GM23248 (cell line): ENCODE measurements at places on chromosomes 7 and 10. TPM values are rescaled to one million over a fixed set of nuclear protein-coding genes. Genes with fewer than 3 reads are reported as not detected.
A peak's percentile ranks its signal among the peaks of the same experiment; 100 is the strongest.

GRCh38 chr7:111832174-111832573, 269.9 kb upstream of the IMMP2L start:
- no peak for DNase-seq

GRCh38 chr7:78127009-78127408, 328.4 kb downstream of the PHTF2 start:
- no peak for DNase-seq

DNA sequence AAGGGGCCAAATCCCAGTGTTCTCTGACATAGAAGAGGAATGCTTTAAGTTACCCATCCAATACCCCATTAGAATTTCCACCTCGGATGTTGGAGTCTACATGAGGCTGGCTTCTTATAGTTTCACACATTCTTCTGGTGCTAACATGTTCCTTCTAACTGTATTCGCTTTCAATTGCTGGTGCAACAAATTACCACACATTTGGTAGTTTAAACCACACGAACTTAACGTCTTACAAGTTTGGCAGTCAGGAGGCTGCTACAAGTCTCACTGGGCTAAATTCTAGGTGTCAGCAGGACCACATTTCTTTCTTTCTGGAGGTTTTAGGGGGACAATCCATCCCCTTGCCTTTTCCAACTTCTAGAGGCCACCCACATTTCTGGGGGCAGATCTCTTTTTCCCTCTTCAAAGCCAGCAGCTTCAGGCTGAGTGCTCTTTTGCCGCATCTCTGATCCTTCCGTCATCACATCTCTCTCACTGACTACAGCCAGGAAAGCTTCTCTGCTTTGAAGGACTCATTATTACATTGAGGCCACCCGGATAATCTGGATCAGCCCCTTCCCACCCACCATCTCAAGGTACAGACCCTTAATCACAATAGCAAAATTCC, 5.1 kb upstream of the MACC1 start:
- no peak for DNase-seq

DNA sequence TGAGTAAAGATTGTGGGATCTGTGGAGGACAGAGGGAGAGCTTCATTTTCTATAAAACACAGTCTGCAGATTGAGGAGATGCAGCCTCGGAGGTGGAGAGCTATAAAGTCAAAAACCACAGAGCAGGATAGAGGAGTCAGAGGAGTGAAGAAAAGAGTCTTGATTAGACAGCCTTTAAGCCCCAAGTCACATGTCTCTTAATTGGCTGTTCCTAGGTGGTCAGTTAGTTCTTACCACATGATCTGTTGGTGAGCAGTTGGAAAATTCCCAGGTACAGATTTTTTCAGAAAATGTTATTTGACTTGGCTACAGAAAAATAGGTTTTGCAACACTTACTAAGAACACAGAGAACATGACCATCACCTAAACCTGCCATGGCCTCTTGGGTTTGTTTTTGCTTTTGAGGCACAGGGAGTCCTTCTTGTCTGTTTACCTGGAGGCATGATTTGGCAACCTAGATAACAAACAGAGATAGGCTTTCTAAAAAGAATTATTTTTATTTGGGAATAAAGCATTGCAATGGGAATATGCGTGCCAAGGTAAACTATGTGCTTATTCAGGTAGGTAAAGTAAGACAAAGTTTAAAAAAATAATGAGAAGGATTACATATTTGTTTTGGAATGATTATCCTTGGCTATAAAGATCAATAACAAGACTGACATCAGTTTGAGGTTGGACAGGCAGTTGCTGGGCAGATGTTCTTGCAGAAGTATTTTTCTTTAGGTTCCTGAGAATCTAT, 604 bp upstream of the CYP3A43 start:
- no peak for DNase-seq

HOGA1 gene
- 0.22 TPM in 1 of 2 replicates, not detected in the other for total RNA-seq

AKR1C4 gene
- not detected in 2 replicates for total RNA-seq

DNA sequence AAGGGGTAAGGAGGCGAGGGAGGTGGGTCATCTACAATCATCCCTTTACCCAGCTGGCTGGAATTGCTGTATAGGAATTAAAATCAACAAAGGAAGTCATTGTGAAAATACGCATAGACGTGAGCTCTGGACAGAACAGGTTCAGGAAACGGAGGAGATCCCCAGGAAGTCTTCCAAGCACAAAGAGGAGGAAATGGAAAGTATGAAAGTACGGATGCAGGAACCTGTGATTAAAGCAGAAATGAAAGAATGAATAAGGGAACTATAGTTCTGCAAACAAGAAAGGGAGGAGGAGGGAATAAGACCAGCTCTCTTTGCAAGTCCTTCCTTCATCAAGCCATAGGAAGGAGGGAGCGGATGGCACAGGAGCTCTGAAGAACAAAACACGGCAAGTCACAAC, 61.8 kb downstream of the PYROXD2 start:
- DNase-seq = no peak

PNLIPRP3 gene
- not detected in 2 replicates for total RNA-seq

SEMA3E gene
- total RNA-seq = 0.32 and 1.6 TPM in 2 replicates

TIMM23 gene
- total RNA-seq = 75.2 and 104 TPM in 2 replicates

DNA sequence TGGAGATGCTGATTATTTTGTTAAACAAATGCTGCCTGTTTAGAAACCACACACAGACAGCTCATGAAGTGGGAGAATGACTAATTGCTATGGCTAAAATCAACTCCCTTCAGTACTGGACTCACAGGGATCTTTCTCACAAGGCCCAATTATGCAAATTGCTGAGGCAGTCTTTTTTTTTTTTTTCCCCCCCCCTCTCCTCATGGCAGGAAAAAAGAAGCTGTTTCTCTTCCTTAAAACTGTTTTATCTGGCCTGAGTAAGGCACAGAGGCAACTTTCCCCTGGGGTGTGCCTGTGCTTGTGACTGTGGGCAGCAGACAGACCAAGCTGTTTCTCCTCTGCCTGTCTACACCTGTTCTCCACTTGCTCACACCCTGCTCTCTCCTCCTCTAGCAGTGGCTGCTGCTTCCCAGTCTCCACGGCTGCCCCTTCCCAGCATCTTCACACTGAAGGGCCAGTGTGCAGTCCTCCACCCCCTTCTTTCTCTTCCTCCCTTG, 65.4 kb upstream of the STEAP1B start:
- DNase-seq = peak; percentile 83

PRPS1L1 gene
- not detected in 2 replicates for total RNA-seq

DNA sequence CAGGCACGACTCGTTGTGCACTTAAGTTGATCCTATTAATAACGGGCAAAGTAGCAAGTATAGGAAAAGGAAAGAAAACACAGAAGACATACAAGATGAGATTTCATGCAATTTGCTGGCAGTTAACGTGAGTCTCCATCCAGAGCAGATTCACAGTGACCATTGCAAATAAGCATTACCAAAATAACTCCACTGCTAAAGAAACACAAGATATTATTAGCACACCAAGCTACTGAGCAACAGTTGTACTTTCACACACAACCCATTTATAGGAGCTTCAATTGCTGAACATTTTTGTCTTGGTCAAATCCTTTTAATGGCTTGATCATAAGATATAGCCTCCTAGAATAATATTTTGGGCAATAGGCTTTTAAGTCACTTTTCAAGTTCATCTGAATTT, 187.7 kb upstream of the HGF start:
- DNase-seq = no peak

EBF3 gene
- total RNA-seq = 0.25 and 0.43 TPM in 2 replicates

DNA sequence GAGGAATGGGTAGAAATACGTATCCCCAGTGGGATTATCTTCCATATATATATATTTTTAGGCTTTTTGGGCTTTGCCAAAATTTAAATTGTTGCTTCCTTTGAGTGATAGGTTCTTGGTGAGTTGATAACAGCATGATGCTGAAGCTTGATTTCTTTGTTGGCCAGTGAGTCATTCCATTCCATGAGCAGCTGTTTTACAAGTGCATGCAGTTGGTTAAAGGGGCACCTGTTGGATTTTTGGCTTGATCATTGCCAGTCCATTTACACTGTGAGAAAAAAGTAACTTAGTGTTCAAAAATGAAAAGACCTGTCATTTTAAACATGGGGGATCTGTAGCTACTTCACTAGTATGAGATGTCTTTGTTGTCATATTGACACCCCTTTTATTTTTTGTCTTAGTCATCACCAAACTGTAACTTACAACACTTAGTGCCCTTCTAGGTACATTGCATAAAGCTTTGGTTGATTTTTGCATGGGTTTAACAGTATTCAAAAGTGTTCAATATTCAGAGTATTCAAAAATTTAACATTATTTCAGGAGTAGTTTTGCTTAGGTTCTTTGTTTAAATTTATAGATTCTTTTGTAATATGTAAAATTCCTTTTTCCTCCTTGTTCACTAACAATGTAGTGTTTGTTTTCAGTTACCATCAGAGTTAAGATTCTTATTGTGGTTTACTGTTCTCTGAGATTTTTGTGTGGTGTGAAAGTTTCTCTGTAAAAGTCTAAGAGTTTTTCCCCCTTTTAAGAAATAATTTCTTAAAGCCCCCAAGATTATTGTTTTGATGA, 8.8 kb downstream of the AKAP9 start:
- DNase-seq = no peak

- no peak for DNase-seq
Measured at GRCh38 chr10:30709229-30709628, 79.7 kb upstream of the LYZL2 start.

- DNase-seq = peak; percentile 78
Measured at GRCh38 chr7:80346704-80347103, 165.2 kb downstream of the GNAT3 start.

VWA2 gene
- not detected in 2 replicates for total RNA-seq

- peak; percentile 79 for DNase-seq
Measured at GRCh38 chr10:35563261-35563891, 41.8 kb upstream of the GJD4 start.

CYP2E1 gene
- 15.4 TPM in 1 of 2 replicates, not detected in the other for total RNA-seq

- no peak for DNase-seq
Measured at GRCh38 chr7:133118261-133118660, 36.4 kb upstream of the CHCHD3 start.

CNPY1 gene
- total RNA-seq = not detected in 2 replicates

SMKR1 gene
- total RNA-seq = not detected in 2 replicates

LFNG gene
- 2.0 and 3.6 TPM in 2 replicates for total RNA-seq

DNA sequence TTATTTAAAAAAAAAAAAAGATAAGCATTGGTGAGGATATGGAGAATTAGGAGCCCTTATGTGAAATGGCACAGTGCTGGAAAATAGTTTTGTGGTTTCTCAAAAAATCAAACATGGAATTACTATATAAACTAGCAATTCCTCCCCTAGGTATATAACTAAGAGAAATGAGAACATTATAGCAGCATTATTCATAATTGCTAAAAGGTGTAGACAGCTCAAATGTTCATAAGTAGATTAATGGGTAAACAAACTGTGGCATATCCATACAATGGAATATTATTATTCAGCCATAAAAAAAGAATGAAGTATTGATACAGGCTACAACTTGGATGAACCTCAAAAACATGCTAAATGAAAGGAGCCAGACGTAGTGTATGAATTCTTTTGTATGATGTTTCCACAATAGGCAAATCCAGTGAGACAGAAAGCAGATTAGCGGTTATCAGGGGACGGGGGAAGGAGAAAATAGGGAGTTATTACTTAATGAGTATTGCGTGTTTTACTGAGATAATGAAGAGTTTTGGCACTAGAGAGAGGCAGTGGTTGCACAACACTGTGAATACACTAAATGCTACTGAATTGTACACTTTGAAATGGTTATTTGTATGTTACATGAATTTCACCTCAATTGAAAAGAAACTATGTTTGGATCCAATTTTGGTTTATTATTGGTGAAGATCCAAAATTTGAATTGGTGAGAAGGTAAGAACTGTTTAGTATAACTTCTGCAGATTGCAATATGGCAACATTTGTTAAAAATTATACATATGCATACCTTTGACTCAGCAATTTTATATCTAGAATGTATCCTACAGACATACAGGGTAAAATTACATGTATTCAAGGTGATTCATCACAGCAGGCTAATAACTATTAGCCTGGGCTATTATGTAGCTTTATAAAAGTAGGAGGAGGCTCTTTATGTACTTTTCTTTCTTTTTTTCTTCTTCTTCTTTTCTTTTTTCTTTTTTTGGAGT, 69.7 kb downstream of the VCL start:
- peak; percentile 36 for DNase-seq

GRCh38 chr7:88361357-88361756, 54.7 kb upstream of the STEAP4 start:
- DNase-seq = no peak

DNA sequence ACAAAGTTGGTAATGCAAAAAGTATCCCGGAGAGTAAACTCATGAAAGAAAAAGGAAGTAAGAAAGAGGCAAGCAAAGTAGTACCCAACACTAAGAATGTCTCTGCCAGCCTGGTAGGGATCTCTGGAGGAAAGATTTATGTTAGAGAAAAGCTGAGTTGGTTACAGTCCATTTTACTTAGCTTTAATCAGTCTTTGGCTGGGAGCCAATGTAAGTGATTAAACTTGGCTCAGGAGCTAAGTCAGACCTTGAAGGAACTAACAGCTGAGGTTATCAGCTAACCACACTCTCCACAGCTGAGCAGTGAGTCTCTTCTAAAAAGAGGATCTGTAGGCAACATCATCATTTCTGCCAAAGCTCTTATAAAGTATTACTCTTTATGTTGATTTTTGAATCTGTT, 148.0 kb downstream of the ANKRD7 start:
- DNase-seq = peak; percentile 0

TFR2 gene
- 0.11 and 0.51 TPM in 2 replicates for total RNA-seq

GRCh38 chr7:115145512-115145911, 223.6 kb downstream of the MDFIC start:
- DNase-seq = peak; percentile 81

PLXDC2 gene
- total RNA-seq = 2.3 and 3.5 TPM in 2 replicates

DNA sequence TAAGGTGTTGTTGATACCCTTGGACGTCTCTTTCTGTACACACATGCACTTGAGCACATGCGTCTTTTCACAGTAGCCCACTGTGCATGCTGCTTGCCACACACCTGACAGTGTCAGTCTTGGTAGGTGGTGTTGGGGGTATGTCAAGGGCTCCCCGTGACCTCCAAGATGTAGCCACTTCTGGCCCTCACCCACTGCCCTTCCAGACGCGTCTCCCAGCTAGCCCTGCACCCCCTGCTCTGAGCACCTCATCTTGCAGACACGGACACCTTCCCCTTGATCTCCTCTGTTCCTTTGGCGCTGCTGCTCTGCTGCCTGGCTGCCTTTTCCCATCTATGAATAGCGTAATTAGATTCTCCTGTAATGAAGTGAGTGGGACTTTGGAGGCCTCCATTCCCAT, 75.2 kb upstream of the TNS3 start:
- no peak for DNase-seq

MMP21 gene
- total RNA-seq = not detected in 2 replicates

- DNase-seq = no peak
Measured at GRCh38 chr7:1978656-1979590, 253.8 kb downstream of the MAD1L1 start.

DNA sequence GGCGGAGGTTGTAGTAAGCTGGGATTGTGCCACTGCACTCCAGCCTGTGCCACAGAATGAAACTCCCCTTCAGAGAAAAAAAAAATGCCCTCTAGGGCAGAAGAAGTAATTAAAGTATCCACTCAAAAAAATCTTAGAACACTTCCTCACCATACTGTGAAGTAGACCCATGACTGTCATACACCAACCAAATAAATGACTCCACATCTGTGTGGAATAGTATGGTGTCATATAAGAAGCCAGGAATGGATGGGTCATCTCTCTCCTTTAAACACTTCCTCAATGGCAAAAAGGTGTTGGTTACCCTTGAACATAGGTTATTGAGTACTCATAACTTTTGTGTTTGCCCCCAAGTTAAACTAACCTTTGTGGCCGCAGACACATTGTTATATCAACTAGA, 48.1 kb upstream of the PCGF5 start:
- no peak for DNase-seq

WEE2 gene
- total RNA-seq = not detected in 2 replicates

- DNase-seq = no peak
Measured at GRCh38 chr7:149832332-149833041, 5.7 kb upstream of the ZNF862 start.
